ENCODE measurements at places on chromosomes 6 and 20. TPM values are rescaled to one million over a fixed set of nuclear protein-coding genes. Genes with fewer than 3 reads are reported as not detected.

GRCh38 chr6:134797400-134798113, 152.3 kb downstream of the ALDH8A1 start:
- DNase-seq = no peak

GRCh38 chr20:60066438-60066823, 108.2 kb downstream of the CDH26 start:
- no peak for DNase-seq

DNA sequence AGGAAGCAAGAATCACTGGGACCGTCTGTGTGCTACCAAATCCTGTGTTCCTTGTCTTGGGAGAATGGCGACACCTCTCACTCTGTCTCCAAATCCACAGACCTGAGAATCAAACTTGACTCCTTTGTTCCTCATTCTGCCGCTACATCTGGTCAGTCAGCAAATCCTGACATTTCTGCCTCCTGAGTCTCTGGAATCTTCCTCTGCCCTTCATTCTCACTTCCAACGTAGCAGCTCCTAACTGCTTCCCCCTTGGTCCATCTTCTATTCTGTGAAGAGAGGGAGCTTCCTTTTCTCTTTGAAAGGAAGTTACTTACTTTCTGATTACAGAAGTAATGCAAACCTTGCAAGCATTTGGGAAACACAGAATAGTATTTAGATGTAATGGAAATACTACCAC, 37.7 kb downstream of the SYTL3 start:
- no peak for DNase-seq

- no peak for DNase-seq
Observed at GRCh38 chr6:146017672-146018071, 11.2 kb upstream of the GRM1 start.

GRCh38 chr20:34579979-34580940, 21.7 kb downstream of the MAP1LC3A start:
- no peak for DNase-seq

- DNase-seq = no peak
Observed at GRCh38 chr20:46631212-46631869, 19.9 kb downstream of the SLC13A3 start.

The GSTA3 gene
- polyA plus RNA-seq = not detected

DNA sequence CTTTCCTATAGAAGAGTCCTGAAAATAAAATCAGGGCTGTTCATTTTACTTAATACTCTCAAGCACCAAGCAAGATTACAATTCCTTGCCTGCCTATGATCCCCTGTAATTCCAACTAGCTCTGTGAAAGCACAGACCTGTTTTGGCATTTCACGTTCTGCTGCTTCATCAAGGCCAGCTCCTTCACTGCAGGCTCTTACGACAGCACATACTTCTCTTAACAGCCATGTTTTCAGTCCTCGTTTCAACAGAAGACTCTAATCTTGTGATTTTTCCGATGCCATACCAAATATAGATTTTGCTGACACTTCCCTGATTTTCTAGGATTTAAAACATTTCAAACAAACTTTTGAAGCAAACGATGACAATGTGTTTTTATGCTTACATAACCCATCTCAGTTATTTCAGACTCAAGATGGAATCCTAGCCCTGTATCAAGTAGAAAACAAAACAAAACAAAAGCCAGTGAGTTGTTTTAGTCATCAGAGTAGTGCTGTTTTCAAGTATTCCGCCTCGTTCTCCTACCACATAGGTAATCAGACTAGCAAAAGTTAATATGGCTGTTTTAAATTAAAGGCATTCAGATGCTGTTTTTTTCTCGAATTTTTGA, 616.5 kb upstream of the CITED2 start:
- no peak for DNase-seq

DNA sequence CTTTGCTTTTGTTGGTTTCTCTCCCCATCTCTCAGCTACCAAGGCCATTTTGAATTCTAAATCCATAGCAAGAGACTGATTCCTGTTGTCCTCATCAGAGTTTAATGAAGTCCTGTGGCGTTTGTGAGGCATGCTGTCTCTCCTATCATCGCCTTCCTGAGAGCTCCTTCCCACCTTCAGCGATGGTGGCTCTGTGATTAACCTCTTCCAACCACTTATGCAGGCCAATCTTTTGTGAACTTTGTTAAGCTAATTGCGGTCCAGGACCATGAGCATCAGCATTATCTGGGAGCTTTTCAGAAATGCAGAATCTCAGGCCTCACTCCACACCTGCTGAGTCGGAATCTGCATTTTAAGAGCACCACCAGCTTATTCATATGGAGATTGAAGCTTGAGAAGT, 272.5 kb upstream of the CDYL start:
- DNase-seq = no peak

GRCh38 chr6:336159-337114, 44.1 kb downstream of the DUSP22 start:
- no peak for DNase-seq

All from CD8-positive, alpha-beta memory T cell (primary cell).